ENCODE measurements at places on chromosomes 1 and 21.

- DNase-seq, result no peak
Measured at GRCh38 chr1:212727386-212728181, 27.9 kb upstream of the BATF3 start.

- no peak for DNase-seq
Measured at GRCh38 chr1:211577277-211577818, 1.6 kb downstream of the SLC30A1 start.

DNA sequence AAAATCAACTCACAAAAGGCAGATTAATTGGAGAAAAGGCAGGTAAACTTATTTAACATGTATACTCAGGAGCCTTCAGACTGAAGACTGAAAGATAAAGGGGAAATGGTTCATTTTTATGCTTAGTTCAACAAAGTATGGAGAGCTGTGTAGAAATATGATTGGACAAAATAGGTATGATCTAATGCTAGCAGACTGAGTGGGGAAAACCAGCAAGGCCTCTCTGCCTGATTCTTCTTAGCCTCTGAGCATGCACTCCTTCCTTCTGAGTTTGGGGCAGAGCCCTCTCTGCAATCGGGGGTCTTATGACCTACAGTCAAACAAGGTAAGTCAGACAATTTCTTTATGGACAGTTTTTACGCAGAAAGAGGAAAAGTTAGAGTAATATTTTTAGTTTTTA lies 38.8 kb upstream of the SUCO start:
- no peak for DNase-seq

DNA sequence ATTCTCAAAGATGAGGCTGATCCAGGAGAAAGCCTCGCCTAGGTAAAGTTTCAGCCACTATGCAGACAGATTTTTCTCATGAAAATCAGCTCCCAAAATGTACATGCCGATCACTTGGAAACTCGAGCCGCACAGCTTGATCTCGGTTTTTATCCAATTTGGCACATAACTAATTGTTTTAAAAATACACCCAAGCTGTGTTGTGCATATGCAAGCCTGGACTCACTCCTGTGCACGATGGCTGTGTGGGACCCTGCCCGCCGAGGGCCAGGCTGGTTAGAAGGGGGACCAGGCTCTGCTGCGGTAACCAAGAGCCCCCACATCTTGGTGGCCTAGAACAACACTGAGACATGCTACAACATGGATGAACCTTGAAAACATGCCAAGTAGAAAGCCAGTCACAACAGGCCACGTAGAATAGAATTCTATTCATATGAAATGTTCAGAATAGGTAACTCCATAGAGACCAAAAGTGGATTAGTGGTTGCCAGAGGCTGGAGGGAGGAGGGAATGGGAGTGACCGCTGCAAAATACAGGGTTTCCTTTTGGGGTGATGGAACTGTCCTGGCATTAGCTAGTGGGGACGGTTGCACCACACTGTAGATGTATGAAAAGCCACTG lies 16.1 kb upstream of the LDLRAP1 start:
- DNase-seq, result no peak

DNA sequence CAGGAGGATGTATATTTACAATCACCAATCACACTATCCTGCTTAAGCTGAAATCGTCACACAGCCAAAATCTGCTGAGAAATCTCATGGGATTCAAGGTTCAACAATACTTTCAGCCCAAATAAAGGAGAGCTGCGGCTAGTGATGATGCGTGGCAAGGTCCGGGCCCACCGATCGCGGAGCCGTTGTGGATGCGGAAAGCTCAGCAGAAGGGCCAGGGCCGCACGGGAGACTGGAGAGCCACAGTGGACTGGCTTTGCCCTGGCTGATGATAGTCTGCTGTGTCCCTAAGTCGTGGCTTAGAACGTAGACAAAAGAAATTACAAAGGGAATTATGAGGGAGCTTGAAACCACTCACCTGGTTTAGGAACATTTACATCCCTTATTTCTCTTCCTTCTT lies 48.0 kb upstream of the SSX2IP start:
- DNase-seq, result no peak

- no peak for DNase-seq
Measured at GRCh38 chr1:37148663-37149062, 114.3 kb upstream of the GRIK3 start.

DNA sequence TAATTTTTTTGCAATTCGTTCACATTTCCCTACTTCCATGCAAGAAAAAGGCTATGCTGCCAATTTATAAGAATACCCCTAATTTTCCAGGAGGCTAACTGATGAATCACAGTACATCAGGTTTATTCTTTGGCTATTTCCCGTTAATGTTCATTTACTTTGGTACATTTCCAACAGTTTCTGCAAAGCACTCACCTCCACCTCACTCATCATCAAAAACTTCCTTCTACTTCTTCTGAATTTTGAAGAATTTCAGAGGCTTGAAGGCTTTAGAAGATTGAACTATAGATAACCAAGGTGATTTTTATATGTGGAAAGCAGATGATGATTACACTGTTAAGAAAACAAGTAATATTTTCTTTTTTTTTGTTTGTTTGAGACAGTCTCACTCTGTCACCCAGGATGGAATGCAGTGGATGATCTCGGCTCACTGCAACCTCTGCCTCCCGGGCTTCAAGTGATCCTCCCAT lies 60.5 kb upstream of the HP1BP3 start:
- no peak for DNase-seq

Data from mucosa of descending colon (tissue), 3 donors.